ENCODE measurements at places on chromosomes 3 and 15. TPM values are rescaled to one million over a fixed set of nuclear protein-coding genes. Genes with fewer than 3 reads are reported as not detected.

GRCh38 chr15:31098491-31098917 is 3.0 kb downstream of the TRPM1 start:
- H3K27me3 ChIP-seq = no peaks in the 10 kb centered on the region
- no peak for DNase-seq
- H3K27ac ChIP-seq = no peak overlapping the region

GRCh38 chr3:56453011-56453410 is 15.3 kb downstream of the ERC2 start:
- peaks cover 20% of the 10 kb centered on the region for H3K27me3 ChIP-seq
- no peak for DNase-seq
- no peak overlapping the region for H3K4me3 ChIP-seq
- H3K36me3 ChIP-seq = no peaks in the 10 kb centered on the region

DNA sequence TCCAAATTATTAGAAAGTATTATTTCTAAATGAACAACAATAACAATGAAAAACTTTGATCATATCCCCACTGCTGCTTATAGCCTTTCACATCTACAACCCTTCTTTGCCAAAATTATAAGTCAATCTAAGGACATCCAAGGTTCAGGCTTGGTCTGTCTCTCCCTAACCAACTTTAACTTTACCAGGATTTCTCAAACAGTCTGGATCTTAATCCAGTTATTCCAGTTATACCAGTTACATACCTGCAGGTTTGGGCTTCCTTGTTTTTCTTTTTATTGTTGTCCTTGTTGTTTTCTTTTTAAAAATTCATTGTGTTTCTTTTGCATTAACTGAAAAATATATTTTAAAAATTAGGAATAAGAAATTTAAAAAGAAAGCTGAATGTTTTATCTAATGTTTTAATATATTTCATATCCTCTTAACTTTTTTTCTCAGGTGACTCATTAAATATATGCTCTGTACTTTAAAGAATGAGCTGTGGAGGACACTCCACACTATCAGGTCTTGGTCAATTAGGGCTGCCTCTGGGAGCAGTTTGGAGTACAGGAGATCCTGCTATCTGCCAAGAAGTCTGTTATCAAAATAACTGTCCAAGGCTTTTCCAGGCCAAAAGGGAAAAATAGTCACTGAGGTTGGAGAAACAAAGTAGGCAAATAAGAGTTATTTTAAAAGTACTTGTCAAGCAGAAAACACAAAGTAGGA is 421.4 kb downstream of the EPHA6 start:
- H3K27me3 ChIP-seq = no peaks in the 10 kb centered on the region
- no peak overlapping the region for H3K27ac ChIP-seq
- H3K4me1 ChIP-seq = peaks cover 13% of the 10 kb centered on the region
- H3K4me3 ChIP-seq = no peak overlapping the region

The ECE2 gene
- polyA plus RNA-seq = not detected

DNA sequence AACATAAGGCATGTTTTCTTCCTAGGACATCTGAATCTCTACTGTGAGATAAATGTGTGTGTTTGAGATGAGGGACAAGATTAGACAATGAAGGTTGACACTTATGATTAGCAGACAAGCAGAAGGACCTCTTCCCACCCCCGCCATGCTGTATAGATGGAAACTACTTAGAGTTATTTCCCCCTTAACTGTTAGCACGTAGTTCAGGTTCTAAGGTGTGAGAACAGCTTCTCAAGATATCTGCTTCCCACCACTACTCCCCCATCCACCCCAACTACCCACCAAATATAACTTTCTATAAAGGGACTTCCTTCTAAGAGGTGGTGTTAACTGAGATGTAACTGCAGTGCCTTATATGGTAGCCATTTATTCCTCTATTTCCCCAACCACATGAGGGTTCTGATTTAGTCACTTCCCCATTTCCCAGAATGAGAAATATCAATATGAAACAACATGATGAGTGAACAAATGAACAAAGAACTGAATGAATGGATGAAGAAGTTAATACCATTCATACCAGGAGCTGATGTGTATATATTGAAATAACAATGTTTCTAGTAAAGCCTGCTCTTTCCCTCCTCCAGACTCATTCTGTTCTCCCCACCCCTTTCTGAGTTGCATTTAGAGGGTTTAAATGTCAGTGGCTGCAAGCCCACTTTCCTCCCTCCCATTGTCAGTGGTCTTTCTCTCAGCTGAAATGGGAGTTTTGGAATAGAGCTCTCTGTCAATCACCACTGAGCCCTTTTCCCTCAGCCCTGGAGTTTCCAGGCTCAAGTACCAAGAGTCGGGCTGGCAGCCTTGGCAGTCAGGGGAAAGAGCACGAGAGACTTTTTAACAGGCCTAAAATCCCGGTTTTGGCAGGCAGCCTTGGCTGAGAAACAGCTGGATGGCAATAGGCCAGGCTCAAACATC is 7.7 kb upstream of the RFTN1 start:
- no peak for DNase-seq
- H3K36me3 ChIP-seq = no peaks in the 10 kb centered on the region
- no peak overlapping the region for H3K27ac ChIP-seq

DNA sequence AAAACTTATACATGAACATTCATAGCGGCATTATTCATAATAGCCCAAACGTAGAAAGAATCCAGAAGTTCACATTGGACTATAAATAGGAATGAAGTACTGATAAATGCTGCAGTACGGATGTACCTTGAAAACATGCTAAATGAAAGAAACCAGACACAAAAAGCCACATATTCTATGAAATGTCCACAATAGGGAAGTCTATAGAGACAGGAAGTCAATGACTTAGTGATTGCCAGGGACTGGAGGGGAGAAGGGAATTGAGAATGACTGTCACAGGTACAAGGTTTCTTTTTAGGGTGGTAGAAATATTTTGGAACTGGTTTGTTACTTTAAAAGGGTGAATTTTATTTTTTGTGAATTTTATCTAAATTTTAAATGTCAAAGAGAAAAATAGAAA is 71.4 kb upstream of the SKOR1 start:
- no peaks in the 10 kb centered on the region for H3K27me3 ChIP-seq
- no peak overlapping the region for H3K27ac ChIP-seq
- no peak overlapping the region for H3K4me3 ChIP-seq
- DNase-seq = no peak

DNA sequence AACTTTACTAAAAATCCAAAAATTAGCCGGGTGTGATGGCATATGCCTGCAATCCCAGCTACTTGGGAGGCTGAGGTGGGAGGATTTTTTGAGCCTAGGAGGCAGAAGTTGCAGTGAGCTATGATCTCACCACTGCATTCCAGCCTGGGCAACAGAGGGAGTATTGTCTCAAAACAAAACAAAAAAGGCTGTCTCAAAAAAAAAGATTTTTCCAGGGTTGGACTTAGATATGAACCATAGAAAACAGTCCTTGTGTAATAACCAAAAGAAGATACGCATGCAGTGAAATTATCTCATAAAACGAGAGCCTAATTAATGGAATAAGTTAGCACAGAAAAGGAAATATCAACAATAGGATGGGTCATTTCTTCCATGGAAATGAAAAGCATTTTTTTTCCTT is 320.4 kb upstream of the RASGRP1 start:
- no peaks in the 10 kb centered on the region for H3K27me3 ChIP-seq
- no peak overlapping the region for H3K4me3 ChIP-seq
- H3K4me1 ChIP-seq = no peaks in the 10 kb centered on the region
- H3K36me3 ChIP-seq = no peaks in the 10 kb centered on the region
- H3K27ac ChIP-seq = no peak overlapping the region
- DNase-seq = no peak

The PRRT3 gene
- polyA plus RNA-seq = 0.44 TPM

DNA sequence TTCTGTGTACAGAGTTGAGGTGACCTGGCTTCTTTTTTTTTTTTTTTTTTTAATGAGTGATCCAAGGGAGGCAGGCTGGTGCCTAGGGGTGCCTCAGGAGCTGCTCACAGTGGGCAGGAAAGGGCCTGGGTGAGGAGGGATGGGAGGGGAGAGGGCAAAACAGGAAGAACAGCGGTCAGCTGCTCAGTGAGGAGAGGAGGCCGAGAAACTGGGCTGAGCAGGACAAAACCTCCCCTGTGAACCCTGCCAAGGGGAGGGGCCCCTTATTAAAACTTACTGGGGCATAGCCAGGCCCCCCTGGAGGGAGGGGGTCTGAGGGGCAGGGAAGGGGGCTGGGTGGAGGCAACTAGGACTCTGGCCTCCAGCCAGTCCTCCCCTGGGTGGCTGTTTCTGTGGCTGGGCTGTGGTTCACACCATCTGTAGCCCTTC is 3.5 kb downstream of the PLEKHO2 start:
- H3K4me3 ChIP-seq = peak overlapping the region; percentile 95
- no peak for DNase-seq

- H3K27ac ChIP-seq = no peak within 1 kb of the TSS
- H3K4me1 ChIP-seq = no peaks in the 10 kb centered on the region
- H3K36me3 ChIP-seq = no peaks in the 10 kb centered on the region
- DNase-seq = no peak
- H3K4me3 ChIP-seq = no peak within 1 kb of the TSS
Measured at GRCh38 chr3:139020868-139021234, at the start of gene PRR23B. PRR23B (minus strand) TSS chr3:139020926; CDS start chr3:139020661, 265 bp downstream.

The SHISA5 gene
- polyA plus RNA-seq = 116 TPM

GRCh38 chr3:78724859-78725258 is 1042.9 kb downstream of the ROBO1 start:
- H3K27ac ChIP-seq = no peak overlapping the region
- no peak for DNase-seq
- no peak overlapping the region for H3K4me3 ChIP-seq
- no peaks in the 10 kb centered on the region for H3K36me3 ChIP-seq
- peaks cover 8% of the 10 kb centered on the region for H3K4me1 ChIP-seq

- no peaks in the 10 kb centered on the region for H3K27me3 ChIP-seq
- peak overlapping the region; percentile 4 for H3K27ac ChIP-seq
- H3K4me1 ChIP-seq = peaks cover 22% of the 10 kb centered on the region
- DNase-seq = no peak
- H3K36me3 ChIP-seq = peaks cover 66% of the 10 kb centered on the region
- no peak overlapping the region for H3K4me3 ChIP-seq
Measured at GRCh38 chr3:129586746-129587430, 19.6 kb downstream of the PLXND1 start.

The RETNLB gene
- polyA plus RNA-seq = not detected

The BOC gene
- 5.2 TPM for polyA plus RNA-seq

The DZIP1L gene
- 3.1 TPM for polyA plus RNA-seq

- H3K27me3 ChIP-seq = no peaks in the 10 kb centered on the region
- H3K4me3 ChIP-seq = no peak overlapping the region
- no peaks in the 10 kb centered on the region for H3K36me3 ChIP-seq
- peaks cover 15% of the 10 kb centered on the region for H3K4me1 ChIP-seq
- no peak for DNase-seq
- peak overlapping the region; percentile 67 for H3K27ac ChIP-seq
Measured at GRCh38 chr15:44682211-44682610, 18.7 kb upstream of the SPG11 start.

- H3K4me3 ChIP-seq = no peak overlapping the region
- H3K4me1 ChIP-seq = no peaks in the 10 kb centered on the region
- no peak for DNase-seq
Measured at GRCh38 chr15:89075101-89075640, 13.1 kb upstream of the ABHD2 start.

DNA sequence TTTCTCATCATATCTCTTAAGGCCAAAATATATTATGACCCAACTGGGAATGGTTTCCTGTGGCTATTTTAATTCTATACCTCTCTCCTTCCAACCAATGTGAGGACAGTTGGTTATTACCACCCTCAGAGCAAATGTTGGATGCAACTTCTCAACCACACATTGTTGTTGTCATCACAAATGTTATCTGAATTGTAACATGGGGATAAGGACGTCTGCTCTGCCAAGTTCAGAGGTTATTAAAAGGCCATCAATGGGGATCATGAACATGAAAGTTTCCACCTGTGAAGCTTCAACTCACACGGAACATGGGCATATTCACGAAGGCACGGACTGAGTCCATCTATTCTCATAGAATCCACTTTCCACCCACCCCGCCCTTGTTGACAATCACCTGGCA is 46.8 kb downstream of the MB21D2 start:
- H3K27ac ChIP-seq = no peak overlapping the region
- H3K4me3 ChIP-seq = no peak overlapping the region
- H3K27me3 ChIP-seq = no peaks in the 10 kb centered on the region
- DNase-seq = no peak
- no peaks in the 10 kb centered on the region for H3K36me3 ChIP-seq

DNA sequence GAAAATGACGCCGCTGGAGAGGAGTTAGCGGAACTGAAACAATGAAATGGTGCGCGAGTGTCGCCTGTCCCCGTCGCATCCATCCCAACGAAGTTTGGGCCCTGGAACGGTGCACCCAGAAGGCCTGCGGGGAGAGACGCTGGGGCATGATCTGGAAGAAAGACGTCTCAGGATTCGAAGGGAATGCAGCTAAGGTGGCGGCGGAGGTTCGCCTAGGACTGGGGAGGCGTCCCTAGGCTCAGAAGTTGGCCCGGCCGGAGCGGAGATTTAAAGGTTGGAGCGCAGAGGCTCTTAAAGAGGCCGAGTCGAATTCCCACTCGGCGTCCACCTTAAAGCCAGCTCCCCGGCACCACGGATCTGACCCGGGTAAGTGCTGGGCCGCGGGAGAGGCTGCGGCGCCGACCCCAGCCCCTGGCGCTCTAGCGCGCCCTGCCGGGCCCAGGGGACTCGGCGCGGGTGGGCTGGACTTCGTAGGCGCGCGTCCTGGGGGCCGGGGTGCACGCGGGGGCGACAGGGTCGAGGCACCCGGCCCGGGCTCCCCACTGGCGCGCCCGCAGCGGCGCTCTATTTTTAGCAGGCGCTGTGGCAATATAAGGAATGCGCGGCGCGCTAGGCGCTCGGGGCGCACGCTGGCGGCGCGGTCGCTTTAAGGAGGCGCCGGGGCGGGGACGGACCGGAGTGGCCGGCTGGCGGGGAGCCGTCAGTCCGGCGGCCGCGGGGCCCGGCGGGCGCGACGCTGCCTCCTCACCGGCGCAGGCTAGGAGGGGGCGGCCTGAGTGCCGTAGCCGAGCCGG is at the start of gene MRAS:
Gene MRAS (plus strand): TSS at position 620 of the 794 bp plus-strand sequence. CDS start 24,305 bp downstream, outside the sequence.
- H3K27me3 ChIP-seq = no peaks in the 10 kb centered on the region
- peak; percentile 88 for DNase-seq
- H3K27ac ChIP-seq = peak within 1 kb of the TSS; percentile 81
- peaks cover 42% of the 10 kb centered on the region for H3K4me1 ChIP-seq

DNA sequence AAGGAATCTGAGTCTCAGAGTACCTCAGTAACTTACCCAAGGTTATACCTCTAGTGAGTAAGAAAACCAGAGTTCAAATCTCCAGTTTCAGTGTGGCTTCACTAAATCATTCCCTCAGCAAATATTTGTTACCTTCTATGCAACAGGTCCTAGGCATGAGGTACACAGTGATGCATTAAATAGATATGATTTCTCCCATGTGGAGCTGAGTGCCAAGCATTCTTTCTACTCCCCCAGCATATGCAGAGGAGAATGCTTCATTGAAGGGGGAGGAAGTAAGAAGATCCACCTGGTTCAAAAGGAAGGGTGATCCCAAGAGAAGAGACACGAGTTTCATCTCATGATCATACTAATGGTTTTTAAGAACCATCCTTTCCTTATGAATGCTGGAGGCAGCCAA is 6.8 kb upstream of the MTHFS start:
- DNase-seq = no peak
- no peak overlapping the region for H3K4me3 ChIP-seq
- H3K4me1 ChIP-seq = peaks cover 12% of the 10 kb centered on the region
- H3K36me3 ChIP-seq = no peaks in the 10 kb centered on the region
- H3K27ac ChIP-seq = no peak overlapping the region
- no peaks in the 10 kb centered on the region for H3K27me3 ChIP-seq

The NLGN1 gene
- 0.37 TPM for polyA plus RNA-seq

The RAD51 gene
- 1.6 TPM for polyA plus RNA-seq

The GNAT1 gene
- not detected for polyA plus RNA-seq

All from stomach (tissue), 19 donors.